Smooth muscle cell of the coronary artery (primary cell): ENCODE measurements at places on chromosomes 1 and 21. TPM values are rescaled to one million over a fixed set of nuclear protein-coding genes. Genes with fewer than 3 reads are reported as not detected.

Gene IGSF9
- 0.12 TPM in 1 of 2 replicates, not detected in the other for total RNA-seq

Gene IVL
- not detected in 2 replicates for total RNA-seq

Gene IL20
- total RNA-seq = not detected in 2 replicates

Gene VAV3
- 0.08 and 1.5 TPM in 2 replicates for total RNA-seq

Gene TSACC
- not detected in 2 replicates for total RNA-seq

Gene BSDC1
- 37.9 and 52.7 TPM in 2 replicates for total RNA-seq

Gene SLC16A4
- total RNA-seq = 10.3 and 44.4 TPM in 2 replicates

Gene NUP133
- total RNA-seq = 18.5 and 26.2 TPM in 2 replicates

Gene GJB5
- not detected in 2 replicates for total RNA-seq

Gene ITGB2
- 0.30 TPM in 1 of 2 replicates, not detected in the other for total RNA-seq

Gene CLEC20A
- 0.08 TPM in 1 of 2 replicates, not detected in the other for total RNA-seq

Gene CATSPER4
- not detected in 2 replicates for total RNA-seq

Gene TNFRSF4
- not detected in 2 replicates for total RNA-seq

Gene RNF115
- 7.7 and 8.9 TPM in 2 replicates for total RNA-seq

Gene LCE1B
- not detected in 2 replicates for total RNA-seq
